ENCODE measurements at places on chromosomes 2 and 18.

DNA sequence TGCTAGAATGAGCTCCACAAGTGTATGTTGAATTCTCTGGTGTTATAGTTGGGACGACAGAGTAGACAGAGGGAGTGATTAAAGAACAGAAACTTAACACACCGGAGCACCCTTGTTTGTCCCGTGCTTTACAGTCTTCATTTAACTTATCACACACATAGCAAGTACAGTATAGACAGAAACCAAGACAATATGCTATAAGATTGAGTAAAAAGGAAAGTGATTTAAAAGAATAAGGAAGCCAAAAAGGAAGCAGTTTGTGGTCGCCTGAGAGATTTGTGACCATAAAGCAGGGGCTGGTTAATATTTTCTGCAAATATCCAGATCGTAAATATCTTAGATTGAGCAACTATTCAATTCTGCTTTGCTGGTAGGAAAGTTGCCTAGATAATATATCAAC lies 1128.4 kb downstream of the TSN start:
- no peak for DNase-seq

GRCh38 chr2:105768176-105768575 lies 23.5 kb downstream of the NCK2 start:
- no peak for DNase-seq

GRCh38 chr2:108933691-108934117 lies 55.3 kb downstream of the EDAR start:
- no peak for DNase-seq

DNA sequence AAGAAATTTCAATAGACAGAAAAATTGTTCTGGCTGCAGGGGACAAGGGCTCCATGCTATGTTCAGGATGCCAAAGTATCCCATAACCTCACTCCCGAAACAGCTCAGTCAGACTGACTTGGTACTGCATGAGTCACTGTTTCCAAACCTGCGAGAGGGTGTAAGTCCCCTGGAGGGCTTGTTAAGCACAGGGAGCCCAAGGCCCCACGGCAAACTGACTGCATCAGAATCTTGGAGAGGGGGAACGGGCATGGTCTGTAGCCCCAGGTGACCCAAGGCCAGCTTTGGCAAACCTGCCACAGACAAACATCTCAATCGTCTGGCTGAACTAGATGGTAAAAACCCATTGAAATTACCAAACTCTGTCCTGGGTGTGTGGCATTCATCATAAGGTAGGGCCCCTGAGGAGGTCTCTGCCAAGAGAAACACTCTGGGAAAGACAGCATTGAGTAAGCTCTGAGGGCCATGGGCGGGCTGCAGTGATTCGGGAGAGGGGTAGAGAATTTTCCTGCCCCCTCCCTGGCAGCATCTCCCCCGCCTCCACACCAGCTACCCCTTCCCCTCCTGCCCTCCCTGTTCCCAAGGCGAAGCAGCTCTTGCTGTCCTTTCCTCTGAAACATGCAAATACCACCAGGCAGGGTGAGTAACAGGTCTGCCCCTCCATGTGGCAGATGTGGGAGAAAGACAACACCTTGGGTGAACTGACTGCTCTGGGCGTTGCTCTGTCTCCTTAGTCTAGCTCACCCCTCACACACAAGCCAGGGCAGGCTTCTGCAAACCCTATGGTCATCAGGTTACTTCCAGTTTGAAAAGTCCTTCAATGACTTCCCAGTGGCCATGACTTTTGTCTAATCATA lies 274.7 kb upstream of the SIX2 start:
- peak; percentile 5 for DNase-seq

DNA sequence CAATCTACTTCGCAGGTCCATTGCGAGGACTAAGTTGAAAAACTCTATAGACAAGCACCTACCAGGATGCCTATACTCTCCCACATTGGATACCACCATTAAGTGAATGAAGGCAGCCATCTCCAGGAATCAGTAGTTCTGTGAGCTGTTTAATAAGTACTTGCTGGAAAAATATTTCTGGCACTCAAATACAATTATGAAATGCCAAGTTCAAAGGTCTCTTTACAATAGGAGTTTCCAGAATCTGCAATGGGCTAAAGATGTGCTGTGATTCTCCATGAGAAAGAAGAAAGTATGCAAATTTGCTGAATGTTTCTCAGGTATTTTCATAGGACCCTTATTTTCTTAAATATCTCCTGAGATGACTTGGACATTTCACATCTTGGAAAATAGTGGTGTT lies 103.0 kb downstream of the AP1S3 start:
- no peak for DNase-seq

DNA sequence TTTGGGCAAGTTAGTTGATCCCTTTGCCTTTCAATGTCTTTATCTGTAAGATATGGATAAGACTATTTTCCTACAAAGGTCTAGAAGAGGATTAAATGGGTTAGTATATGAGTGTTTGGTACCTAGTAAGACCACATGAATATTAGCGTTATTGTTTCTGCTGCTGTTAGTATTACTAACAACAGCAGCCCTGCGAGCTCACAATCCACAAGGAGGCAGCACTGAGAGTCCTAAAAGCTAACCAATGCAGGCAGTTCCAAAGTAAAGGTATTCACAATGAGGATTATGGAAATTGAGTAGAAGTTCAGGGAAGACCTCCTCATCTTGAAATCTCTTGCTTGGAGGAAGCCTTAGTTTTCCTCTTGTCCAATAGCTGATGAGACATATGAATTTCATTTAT lies 248.9 kb downstream of the TDRD15 start:
- peak; percentile 13 for DNase-seq

GRCh38 chr2:46202453-46202852 lies 94.8 kb upstream of the EPAS1 start:
- no peak for DNase-seq

- no peak for DNase-seq
Measured at GRCh38 chr18:63102941-63103744, 216.4 kb downstream of the BCL2 start.

DNA sequence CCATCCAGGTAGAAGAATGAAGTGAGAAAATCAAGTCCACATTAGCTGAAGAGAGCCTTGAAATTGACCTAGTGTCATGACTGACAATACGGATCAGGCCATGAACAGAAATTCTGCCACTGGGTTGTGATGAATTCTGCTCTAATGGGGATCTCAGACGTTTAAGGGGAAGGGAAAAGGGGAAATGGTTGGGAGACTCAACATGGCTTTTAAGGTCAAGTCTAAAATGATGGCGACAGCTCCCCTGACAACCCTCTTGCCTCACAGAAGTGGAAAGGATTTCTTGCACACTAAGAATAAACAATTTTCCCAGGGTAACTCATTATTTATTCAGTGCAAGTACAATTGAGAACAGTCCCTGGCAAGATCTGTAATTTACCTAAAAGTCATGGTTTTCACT lies 302.5 kb upstream of the ACVR2A start:
- no peak for DNase-seq

DNA sequence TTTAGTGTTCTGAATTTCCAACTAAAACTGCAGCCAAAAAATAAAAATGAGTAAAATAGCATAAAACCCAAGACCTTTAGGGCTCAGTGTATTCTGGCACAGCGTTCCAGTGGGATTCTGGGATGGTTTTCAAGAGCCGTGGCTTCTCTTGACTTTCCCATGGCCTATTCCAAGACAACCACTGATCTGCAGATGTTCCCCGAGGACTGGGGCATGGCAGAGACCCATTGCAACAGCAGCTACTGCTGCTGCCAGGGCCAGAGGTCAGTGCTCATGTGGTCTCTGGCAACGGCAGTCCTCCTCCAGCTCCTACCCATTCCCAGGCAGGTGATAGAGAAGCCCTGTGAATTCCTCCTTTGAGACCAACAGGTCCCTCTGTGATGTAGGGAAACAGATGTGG lies 26.8 kb downstream of the TNP1 start:
- no peak for DNase-seq

DNA sequence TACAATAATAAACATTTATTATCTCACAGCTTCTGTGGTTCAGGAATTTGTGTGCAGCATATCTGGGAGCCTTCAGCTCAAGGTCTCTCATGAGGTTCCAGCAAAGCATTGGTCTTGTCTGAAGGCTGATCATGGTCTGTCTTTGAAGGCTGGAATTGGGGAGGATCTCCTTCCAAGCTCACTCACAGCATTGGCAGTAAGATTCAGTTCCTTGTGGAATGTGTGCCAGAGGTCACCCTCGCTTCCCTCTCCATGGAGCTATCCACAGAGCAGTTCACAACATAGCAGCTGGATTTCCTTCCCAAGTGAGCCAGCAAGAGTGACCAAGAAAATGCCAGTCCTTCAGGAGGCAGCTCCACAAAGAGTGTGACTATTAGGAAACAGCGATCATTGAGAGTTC lies 202.2 kb upstream of the ST6GAL2 start:
- DNase-seq: no peak

GRCh38 chr2:216068-216467 lies 47.8 kb downstream of the SH3YL1 start:
- no peak for DNase-seq

DNA sequence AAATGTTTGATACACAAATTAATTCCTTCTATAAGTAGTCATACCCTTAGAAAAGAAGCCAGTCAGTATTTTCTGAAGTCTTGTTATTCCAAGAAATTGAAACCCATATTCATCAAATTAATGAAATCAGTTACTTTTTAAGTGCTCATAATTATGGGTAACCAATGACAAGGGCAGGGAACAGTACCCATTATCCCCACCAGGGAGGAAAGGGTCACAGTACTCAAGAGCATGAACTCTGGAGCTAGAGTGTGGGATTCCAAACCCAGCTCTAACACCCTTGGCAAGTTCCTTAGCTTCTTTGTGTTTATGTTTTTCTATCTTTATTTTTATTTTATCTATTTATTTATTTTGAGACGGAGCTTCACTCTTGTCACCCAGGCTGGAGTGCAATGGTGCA lies 68.4 kb downstream of the CCDC148 start:
- no peak for DNase-seq

DNA sequence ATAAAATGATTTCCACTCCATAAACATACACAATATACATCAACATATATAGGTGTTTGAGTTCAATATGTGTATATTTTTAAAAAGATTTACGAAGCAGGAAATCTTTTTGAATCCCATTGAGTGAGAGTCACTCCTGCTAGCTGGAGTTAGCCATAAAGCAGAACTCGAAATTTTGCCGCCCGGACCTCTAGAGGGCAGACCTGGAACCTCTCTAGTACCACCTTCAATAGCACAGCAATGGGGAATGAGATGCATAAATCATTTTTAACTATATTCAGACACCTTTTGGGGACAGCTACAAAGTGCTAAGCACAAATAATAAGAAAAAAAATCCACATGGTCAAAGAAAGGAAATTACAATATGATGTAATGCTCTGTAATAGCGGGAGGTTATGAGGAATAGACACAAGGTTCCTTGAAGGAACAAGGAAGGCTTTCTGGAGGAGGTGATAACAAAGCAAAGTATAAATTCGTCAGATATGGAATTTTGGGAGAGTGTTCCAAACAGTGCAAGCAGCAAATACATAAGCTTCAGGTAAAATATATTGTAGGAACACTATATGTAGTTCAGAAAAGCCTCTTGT lies 533.4 kb downstream of the ERBB4 start:
- peak; percentile 12 for DNase-seq

DNA sequence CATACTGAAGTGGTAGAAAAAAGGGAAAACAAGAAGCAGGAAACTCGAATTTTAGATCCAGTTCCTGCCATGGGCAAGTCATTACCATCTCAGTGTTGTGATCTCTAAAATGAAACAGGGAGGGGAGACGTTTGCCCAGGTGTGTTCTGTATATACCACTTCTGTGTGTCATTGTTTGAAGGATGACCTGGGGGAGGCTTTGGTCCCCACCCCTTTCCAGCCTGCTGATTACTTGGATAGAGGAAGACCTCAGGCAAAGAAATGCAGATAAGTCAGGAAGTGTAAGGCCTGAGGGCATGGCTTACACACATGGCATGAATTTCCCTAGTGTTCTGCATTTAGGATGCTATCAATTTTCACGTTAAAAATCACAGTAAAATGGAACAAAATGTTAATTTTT lies 205.2 kb upstream of the CXCR4 start:
- DNase-seq: no peak

GRCh38 chr2:65586516-65586915 lies 154.1 kb upstream of the SPRED2 start:
- no peak for DNase-seq

DNA sequence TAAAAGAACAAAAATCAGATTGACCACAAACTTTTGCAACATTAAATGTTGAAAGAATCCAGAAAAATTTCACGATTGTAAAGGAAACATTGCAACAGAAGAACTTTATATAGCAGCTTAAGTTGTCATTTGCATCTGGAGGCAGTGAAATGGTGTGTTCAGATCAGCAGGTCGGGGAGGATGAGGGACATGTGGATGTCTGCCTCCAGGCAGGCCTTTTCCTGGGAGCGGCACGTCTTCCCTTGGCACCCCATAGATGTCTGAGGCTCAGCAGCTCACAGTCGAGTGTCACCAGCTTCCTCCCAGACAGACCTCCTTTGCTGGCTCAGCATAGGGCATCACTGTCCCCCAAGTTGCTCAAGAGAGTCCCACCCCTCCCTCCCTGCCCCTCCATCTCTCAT lies 44.3 kb upstream of the ASB1 start:
- DNase-seq: no peak
